HCT116 (cell line): ENCODE measurements at places on chromosomes 6 and 20.

- no peaks in the 10 kb centered on the region for H3K27me3 ChIP-seq
- no peak overlapping the region for H3K4me3 ChIP-seq
- no peaks in the 10 kb centered on the region for H3K36me3 ChIP-seq
Observed at GRCh38 chr6:162722226-162722625, 5.3 kb downstream of the PRKN start.

- no peak for DNase-seq
- H3K36me3 ChIP-seq = no peaks in the 10 kb centered on the region
- H3K27ac ChIP-seq = no peak overlapping the region
- H3K27me3 ChIP-seq = no peaks in the 10 kb centered on the region
- H3K4me1 ChIP-seq = no peaks in the 10 kb centered on the region
- no peak overlapping the region for H3K4me3 ChIP-seq
Observed at GRCh38 chr6:12270551-12271230, 19.5 kb upstream of the EDN1 start.

GRCh38 chr6:37309046-37309445 lies 44.7 kb upstream of the RNF8 start:
- DNase-seq = no peak
- no peak overlapping the region for H3K27ac ChIP-seq
- no peaks in the 10 kb centered on the region for H3K27me3 ChIP-seq
- no peaks in the 10 kb centered on the region for H3K4me1 ChIP-seq
- no peaks in the 10 kb centered on the region for H3K36me3 ChIP-seq

DNA sequence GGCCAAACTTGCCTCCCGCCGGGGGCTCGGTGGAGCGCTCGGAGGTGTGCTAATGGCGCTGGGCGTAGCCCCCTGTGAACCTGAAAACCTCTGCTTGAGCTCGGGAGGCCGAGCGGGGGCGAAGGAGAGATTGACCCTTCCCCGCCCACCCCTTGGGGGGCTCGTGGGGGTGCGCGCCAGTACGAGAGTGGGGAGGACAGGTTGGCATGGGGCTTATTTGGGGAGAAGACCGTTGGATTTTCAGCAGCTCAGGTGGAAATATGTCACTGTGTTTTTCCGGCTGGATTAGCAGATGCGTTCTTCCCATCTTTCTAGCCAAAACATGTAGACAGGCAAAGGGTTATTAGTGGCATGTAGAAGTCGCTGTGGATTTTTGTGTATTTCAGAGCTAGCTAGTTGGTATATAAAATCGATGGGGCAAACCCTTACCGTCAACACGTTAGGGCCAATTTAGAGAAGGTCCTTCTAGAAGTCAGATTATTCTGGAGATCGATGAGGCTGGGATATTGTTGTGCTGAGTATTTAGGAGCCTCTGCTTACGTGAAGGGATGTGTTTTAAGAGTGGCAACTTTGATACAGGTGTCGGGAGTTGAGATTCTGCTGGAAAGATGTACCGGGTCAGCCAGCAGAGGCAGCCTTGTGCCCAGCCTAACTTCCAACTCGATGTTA lies 525 bp downstream of the NCOA7 start:
- H3K36me3 ChIP-seq = no peaks in the 10 kb centered on the region
- H3K27me3 ChIP-seq = no peaks in the 10 kb centered on the region
- H3K4me3 ChIP-seq = peak overlapping the region; percentile 80
- H3K4me1 ChIP-seq = peaks cover 20% of the 10 kb centered on the region; the same call in 1 of the 2 replicates
- H3K27ac ChIP-seq = peak overlapping the region; percentile 75
- DNase-seq = no peak

DNA sequence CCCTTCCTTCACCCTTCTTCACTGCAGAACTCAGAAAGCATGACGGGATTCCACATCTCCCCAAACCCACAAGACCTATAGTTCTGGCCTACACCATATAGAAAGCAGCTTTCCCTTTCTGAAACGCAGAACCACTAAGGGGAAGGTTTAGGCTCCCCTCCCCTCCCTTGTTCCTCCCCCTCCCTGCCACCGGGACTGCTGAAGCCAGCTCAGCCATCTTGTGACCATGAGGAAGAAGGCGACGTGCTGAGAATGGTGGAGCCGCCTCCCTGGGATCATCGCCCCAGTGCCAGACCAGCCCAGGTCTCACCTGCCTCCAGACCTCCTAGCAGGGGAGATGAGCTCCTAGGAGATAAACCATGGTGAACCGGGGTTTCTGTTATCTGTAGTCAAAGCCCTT lies 19.6 kb downstream of the SERPINB6 start:
- no peak overlapping the region for H3K4me3 ChIP-seq
- H3K27ac ChIP-seq = no peak overlapping the region
- H3K27me3 ChIP-seq = no peaks in the 10 kb centered on the region
- H3K4me1 ChIP-seq = peaks cover 10% of the 10 kb centered on the region
- no peak for DNase-seq

DNA sequence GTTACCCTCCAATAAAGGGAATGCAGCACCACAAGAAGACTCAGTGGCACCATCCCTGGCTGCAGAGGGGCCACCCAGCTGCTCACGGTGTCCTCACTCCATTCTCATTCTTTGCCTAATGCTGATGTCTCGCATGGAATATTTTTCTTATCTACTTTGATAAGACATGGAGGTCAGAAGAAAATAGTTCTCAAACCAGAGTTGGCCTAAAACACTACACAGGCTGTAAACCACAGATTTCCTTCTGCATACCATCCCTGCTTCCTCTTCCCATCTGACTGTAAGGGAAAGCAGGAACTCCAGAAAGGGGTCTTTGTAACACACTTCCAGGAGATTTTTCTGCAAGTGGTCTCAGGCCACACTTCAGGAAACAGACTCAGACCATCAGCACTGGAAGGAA lies 43.1 kb upstream of the CD93 start:
- no peaks in the 10 kb centered on the region for H3K4me1 ChIP-seq
- H3K4me3 ChIP-seq = no peak overlapping the region
- no peak overlapping the region for H3K27ac ChIP-seq
- no peaks in the 10 kb centered on the region for H3K27me3 ChIP-seq

GRCh38 chr20:55200317-55200716 lies 724.9 kb downstream of the DOK5 start:
- no peak for DNase-seq
- no peak overlapping the region for H3K27ac ChIP-seq
- H3K27me3 ChIP-seq = no peaks in the 10 kb centered on the region
- no peaks in the 10 kb centered on the region for H3K36me3 ChIP-seq

- H3K4me1 ChIP-seq = no peaks in the 10 kb centered on the region
- DNase-seq = no peak
- no peak overlapping the region for H3K4me3 ChIP-seq
- no peaks in the 10 kb centered on the region for H3K27me3 ChIP-seq
- no peak overlapping the region for H3K27ac ChIP-seq
- H3K36me3 ChIP-seq = peaks cover 18% of the 10 kb centered on the region; the same call in 1 of the 2 replicates
Observed at GRCh38 chr6:4067673-4068072, 11.3 kb downstream of the FAM217A start.
